HS-27A (cell line): ENCODE measurements at places on chromosomes 3 and 15.
A peak's percentile ranks its signal among the peaks of the same experiment; 100 is the strongest.

GRCh38 chr15:88450125-88450798 is 16.9 kb downstream of the MRPL46 start:
- DNase-seq, result peak; percentile 62

DNA sequence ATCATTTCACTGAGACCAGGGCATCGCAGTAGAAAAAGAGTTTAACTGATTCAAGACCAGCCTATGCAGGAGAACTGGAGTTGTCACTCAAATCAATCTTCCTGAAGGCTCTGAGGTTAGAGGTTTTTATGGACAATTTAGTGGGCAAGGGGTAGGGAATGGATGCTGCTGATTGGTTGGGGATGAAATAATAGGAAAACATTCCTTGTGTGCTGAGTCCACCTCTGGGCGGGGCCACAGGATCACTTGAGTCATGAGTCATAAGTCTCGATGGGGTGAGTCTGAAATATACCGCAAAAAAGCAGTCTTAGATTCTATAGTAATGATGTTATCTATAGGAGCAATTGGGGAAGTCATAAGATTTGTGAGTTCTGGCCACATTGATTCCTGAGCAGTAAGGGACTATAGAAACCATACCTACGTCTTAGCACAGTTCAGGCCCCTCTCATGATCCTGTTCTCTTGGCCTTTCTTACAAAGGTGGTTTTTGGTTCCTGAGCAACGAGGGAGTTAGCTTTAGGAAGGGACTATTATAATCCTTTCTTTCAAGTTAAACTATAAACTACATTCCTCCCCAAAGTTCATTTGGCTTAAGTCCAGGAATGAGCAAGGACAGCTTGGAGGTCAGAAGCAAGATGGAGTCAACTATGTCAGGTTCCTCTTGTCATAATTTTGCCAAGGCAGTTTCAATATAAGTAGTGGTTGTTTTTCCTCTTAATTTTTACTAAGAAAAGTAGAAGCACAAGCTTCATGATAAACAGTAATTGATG is 2.7 kb upstream of the OPA1 start:
- DNase-seq, result peak; percentile 59

DNA sequence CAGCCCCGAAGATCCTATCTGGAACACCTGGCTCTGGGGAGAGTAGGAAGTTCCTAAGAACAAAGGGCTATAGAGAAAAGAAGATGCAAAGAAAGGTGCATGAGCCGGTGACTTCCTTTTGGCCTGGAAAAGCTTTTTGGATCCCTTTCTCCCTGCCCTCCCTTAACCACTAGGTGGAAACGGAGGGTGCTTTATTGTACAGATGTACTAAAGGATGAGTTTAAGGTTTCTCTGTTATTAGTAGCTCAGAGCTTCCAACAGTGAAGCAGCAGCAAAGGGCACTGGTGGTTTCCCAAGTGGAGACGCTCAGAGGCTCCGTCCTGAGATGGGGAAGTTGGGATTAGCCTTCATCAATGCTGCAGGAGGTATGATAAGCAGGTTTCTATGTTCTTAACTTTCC is 5.9 kb upstream of the ADGRG7 start:
- DNase-seq, result no peak

- no peak for DNase-seq
Observed at GRCh38 chr3:65706776-65707568, 331.7 kb downstream of the MAGI1 start.

DNA sequence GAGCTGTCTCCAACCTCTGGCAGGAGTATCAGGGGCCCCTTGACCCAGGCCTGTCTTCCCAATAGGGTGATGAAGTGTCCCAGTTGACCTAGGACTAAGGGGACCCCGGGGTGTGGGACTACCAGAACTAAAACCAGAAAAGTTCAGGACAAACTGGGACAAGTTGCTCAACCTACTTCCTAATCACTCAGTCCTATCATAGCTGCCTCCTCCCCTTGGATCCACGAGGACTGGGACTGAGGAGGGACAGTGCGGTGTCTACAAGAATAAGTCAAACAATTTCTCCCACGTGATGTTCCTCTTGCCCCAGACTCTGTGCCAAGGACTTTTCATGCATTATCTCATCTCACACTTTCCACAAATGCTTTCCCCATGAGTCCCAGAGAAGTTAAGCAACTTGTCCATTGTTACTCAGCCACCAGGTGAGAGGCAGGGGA is 49.4 kb upstream of the SLCO2A1 start:
- no peak for DNase-seq

GRCh38 chr3:120780977-120781376 is 38.4 kb downstream of the GTF2E1 start:
- peak; percentile 83 for DNase-seq

DNA sequence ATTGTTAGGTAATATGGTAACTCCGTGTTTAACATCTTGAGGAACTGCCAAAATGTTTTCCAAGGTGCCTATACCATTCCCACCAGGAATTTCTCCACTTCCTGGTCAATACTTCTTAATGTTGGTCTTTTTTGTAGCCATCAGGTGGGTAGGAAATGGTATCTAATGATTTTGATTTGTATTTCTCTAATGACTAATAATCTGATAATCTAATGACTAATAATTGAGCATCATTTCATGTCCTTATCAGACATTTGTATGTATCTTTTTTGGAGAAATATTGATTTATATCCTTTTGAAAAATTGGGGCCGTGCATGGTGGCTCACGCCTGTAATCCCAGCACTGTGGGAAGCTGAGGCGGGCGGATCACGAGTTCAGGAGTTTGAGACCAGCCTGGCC is 38.8 kb downstream of the SLMAP start:
- no peak for DNase-seq

- DNase-seq, result no peak
Observed at GRCh38 chr3:178359728-178360127, 176.5 kb upstream of the KCNMB2 start.

- DNase-seq, result no peak
Observed at GRCh38 chr15:101372149-101372577, 77.1 kb upstream of the SNRPA1 start.

GRCh38 chr3:196563721-196564225 is 4.6 kb downstream of the WDR53 start:
- DNase-seq, result no peak

- DNase-seq, result no peak
Observed at GRCh38 chr15:39728845-39729244, 53.8 kb downstream of the FSIP1 start.

- DNase-seq, result no peak
Observed at GRCh38 chr15:87843312-87843711, 413.2 kb downstream of the NTRK3 start.

- DNase-seq, result no peak
Observed at GRCh38 chr3:130263708-130264107, 81.8 kb upstream of the COL6A5 start.

- no peak for DNase-seq
Observed at GRCh38 chr3:195093731-195094130, 177.2 kb downstream of the XXYLT1 start.

DNA sequence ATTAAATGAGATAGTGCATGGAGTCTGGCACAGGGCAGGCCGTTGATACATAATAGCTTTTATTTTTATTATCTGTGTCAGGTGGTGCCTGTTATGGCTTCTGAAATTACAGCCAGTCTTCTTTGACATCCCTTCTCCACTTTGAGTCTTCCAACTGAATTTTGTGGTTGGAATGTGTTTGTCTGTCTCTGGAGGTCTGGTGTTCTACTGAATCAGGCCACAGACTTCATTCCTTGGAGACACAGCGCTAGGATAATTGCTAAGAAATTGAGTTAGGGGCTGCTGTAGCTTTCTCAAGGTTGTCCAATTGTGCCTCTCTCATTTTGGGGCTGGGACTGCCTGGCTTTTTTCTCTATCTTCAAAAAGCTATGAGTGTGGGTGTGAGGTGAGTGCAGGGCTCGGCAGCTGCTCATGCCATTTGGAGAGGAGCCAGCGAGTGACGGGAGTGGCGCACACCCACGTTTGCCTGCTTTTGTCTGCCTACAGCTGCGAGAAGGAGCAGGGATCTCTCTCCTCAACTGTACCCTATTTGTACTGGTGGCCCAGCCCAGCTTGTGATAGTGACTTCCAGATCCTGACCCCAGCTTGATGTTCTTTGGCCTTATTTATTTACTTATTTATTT is 49.8 kb upstream of the SYN2 start:
- no peak for DNase-seq

GRCh38 chr15:21260966-21261395 is 179.3 kb downstream of the POTEB3 start:
- DNase-seq, result no peak
